Progenitor cell of endocrine pancreas (in vitro differentiated cells): ENCODE measurements at places on chromosomes 7 and 10.

DNA sequence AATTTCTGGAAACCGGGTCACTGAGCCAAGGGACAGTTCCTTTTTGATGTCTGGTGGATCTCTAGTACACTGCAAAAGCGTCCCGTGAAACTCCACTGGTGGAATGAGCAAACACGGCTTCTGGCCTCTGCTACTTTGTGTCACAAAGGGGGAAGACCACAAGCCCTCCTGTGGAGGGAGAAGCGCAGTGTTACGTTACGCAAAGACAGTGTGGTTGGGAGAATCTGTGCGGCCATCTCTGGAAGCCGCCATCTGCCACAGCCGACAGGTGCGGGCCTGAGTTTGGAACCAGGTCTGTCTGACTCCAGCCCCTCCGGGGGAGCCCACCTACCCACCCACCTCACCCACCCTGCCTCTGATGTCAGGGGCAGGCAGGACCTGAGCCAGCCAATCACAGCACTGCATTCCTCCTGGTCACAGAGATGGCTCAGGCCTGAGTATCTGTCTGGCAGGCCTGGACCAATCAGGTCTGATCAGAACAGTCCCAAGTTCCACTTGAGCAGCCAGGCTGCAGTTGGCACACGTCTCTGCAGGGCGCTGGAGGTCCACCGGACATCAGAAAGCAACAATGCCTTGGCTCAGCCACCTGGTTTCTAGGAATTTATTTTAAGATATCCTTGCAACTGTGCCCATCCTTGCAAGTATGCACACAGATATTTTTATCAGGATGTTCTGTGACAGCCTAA is 3.0 kb upstream of the CYP2W1 start:
- DNase-seq, result no peak

DNA sequence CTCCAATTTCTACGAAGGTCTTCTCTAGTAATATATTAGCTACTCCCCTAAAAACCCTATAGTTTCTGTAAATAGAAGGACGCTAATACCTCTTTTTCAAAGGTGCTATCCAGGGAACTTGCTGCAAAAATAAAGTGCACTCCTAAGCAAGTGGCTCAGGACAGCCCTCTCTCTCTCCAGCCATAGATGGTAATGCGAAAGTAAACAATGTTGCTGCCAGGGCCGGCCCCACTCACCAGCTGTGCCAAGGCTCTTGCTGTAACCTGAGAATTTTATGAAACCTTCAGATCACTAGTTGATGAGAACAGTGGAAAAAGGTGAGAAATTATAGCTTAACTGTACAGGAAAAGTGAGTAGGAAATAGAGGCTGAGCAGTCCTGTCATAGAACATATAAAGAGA is 10.9 kb upstream of the TAS2R39 start:
- no peak for DNase-seq

- peak; percentile 54 for DNase-seq
These were observed at the start of gene GPR37 for GRCh38 chr7:124765401-124766352. Gene GPR37 (minus strand): TSS chr7:124765792. CDS start chr7:124764976, 816 bp downstream.

GRCh38 chr10:125102246-125102645 is 58.1 kb downstream of the CTBP2 start:
- no peak for DNase-seq

- DNase-seq, result no peak
These were observed 90.9 kb upstream of the SMNDC1 start for GRCh38 chr10:110395350-110396283.

DNA sequence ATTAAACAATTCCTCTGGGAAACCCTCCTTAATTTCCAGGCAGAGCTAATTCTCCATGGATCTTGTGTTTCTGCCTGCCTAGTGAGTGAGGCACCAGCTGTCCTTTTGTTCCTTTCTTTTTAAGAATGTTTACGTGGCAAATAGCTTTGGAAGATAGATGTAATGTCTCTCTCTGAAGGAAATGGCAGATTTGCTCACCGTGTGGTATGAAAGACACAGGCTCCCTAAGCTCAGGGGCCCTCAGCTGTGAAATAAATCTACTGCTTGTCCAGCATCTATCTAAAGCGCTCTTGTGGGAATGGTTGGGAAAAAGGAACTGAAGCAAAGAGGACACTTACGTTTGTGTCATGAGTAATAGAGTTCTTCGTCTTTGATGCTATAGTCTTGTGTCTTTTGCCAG is 64.6 kb downstream of the FAS start:
- DNase-seq, result no peak

- no peak for DNase-seq
These were observed 167.3 kb upstream of the MYO3A start for GRCh38 chr10:25766687-25767221.

DNA sequence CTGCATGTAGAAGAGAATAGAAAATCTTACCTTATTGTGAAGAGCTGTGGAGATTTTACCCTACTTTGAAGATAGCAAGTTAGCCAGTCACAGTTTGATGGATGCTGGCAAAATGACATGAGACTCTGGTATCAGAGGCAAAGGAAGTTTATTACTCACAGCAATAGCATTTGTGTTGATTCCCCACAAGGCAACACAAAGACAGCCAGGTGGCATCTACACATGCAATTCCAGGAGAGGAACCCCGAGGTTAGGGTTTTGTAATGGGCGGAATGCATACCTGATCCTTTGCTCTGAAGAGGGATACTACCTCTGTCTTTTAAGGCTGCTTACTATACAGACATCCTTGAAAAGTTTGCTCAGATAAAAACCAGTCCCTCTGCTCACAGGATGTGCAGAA is 59.5 kb downstream of the AHR start:
- no peak for DNase-seq

GRCh38 chr7:90425376-90425775 is 22.1 kb downstream of the CLDN12 start:
- DNase-seq, result no peak

- no peak for DNase-seq
These were observed 83.7 kb upstream of the KDM7A start for GRCh38 chr7:140260352-140261104.

GRCh38 chr7:106597014-106597413 is 63.9 kb downstream of the CCDC71L start:
- no peak for DNase-seq

- DNase-seq, result no peak
These were observed 134.0 kb downstream of the PTPRN2 start for GRCh38 chr7:158453663-158454062.

- DNase-seq, result no peak
These were observed 746.0 kb upstream of the POT1 start for GRCh38 chr7:125675640-125676039.

- peak; percentile 35 for DNase-seq
These were observed 15.6 kb upstream of the RFC2 start for GRCh38 chr7:74269757-74270277.

DNA sequence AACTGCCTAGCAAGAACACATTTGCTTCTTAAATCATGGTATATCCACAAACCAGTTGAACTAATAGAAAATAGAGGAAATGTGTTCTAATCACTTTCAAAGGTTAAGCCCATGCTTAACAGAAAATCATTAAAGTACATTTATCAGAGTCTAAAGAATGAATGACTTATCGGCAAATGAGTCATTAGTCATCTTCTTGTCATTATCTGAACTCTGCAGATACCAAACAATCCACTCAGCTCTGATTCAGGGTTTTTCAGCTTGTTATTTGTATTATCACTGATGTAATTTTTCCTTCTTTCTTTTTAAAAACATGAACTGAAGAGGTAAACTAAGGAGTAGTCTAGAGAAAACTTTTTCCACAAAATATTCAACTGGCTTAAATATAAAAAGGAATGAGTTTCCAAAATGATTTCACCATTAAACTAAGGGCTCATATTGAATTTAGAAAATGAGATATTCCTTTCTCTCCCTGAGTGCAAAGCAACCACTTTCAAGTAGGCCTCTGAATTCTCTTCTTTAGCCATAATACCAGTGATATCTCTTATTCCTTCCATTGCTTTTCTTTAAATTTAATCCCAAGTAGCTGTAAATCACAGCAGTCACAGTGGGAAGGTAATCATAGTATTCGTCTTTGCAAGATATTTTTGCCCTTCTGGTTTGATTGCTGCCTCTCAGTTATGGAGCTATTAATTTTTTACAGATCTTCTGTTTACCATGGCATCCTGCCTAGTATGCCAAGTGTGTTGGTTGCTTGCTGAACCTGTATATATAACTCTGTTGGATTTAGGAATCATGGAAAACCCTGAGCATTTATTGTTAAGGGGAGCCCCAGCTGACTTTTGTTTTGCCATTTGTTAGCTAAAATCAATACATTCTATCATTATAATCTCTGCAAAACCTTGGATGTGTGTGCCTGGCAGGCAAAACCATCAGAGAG is 125.1 kb downstream of the THSD7A start:
- no peak for DNase-seq

- DNase-seq, result no peak
These were observed 50.3 kb upstream of the MACC1 start for GRCh38 chr7:20267482-20267881.

DNA sequence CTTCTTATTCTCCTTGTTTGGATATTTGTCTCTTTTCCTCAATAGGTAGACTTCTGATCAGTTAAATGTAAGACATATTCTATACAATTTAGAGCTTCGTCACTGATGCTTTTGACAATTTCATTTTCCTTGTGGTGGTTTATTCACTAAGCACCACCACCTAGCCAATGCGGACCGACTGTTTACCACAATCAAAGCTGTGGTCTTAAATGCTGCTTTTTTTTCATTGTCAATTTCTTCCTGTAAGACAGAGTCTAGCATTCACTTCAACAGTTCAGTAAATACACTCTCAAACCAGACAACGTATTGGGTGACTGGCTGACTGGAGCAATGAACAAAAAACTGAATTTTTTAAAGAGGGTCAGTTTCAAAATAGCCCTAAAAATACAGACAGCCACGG is 239.0 kb downstream of the DNAJB6 start:
- no peak for DNase-seq
